ENCODE measurements at places on chromosomes 2 and 18. TPM values are rescaled to one million over a fixed set of nuclear protein-coding genes. Genes with fewer than 3 reads are reported as not detected.

The C1QL2 gene
- total RNA-seq: not detected

GRCh38 chr2:122368576-122369243, 613.3 kb downstream of the TSN start:
- no peak overlapping the region for H3K4me3 ChIP-seq
- no peaks in the 10 kb centered on the region for H3K4me1 ChIP-seq
- H3K27me3 ChIP-seq: no peaks in the 10 kb centered on the region
- no peak overlapping the region for H3K27ac ChIP-seq

- DNase-seq: peak; percentile 76
- no peaks in the 10 kb centered on the region for H3K36me3 ChIP-seq
- H3K4me1 ChIP-seq: peaks cover 54% of the 10 kb centered on the region
- no peaks in the 10 kb centered on the region for H3K27me3 ChIP-seq
Observed at GRCh38 chr2:203867561-203868200, at the start of gene CTLA4. Gene CTLA4, plus strand, starts transcription at chr2:203867771. Its CDS starts 172 bp downstream, at chr2:203867943.

DNA sequence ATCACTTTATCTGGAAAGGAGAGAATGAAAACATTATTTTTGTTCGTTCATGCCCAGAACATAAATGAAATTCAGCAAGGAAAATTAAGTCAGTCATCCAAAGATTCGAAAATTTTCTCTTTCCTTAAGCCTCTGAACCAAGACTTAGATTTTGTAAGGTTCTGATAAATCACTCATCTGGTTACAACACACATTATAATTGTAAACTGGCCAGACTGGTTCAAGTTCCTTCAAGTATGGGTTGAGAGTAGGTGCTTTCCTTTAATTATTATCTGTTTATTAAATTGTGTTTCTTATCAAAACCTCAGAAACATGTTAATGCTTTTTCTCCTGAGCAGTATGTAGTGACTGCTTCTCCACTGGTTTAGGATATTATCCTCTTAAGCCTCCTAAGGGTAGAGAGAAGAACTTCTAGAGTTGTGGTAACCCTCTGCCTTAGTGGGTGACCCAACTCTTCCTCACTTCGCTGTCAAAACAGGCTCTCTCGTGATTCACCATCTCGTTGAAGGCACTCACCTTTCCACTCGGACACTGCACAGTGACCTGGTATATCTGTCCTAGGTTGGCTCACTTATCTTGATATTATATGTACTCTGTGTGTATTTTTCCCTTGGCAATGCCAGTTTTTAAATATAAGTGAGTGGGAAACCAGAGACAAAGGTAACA, 325.9 kb downstream of the PAX3 start:
- DNase-seq: no peak
- H3K36me3 ChIP-seq: no peaks in the 10 kb centered on the region
- H3K4me1 ChIP-seq: no peaks in the 10 kb centered on the region

DNA sequence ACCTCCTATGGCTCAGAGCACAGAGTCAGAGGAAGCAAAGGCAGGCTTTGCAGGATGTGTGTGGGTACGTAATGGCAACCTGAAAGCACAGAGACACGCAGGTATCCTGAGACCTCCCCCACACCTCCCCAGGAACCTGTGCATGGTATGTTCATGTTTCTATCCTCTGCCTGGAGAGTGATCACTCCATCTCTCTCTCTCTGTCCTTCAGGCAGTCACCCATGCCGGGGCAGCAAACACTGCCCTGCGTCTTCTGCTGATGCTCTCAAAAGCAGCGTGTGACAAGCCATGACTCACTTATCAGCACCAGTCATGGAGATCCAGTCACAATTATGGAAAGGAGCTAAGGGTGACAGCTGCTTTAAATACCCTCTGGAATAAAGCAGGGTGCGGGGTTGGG, 52.7 kb downstream of the PDCL3 start:
- H3K4me3 ChIP-seq: no peak overlapping the region
- H3K27ac ChIP-seq: no peak overlapping the region
- no peaks in the 10 kb centered on the region for H3K27me3 ChIP-seq
- no peaks in the 10 kb centered on the region for H3K36me3 ChIP-seq
- peaks cover 2% of the 10 kb centered on the region for H3K4me1 ChIP-seq
- DNase-seq: no peak

- H3K4me3 ChIP-seq: no peak overlapping the region
- peaks cover 2% of the 10 kb centered on the region for H3K4me1 ChIP-seq
Observed at GRCh38 chr2:109514857-109515256, 98.9 kb downstream of the SEPTIN10 start.

DNA sequence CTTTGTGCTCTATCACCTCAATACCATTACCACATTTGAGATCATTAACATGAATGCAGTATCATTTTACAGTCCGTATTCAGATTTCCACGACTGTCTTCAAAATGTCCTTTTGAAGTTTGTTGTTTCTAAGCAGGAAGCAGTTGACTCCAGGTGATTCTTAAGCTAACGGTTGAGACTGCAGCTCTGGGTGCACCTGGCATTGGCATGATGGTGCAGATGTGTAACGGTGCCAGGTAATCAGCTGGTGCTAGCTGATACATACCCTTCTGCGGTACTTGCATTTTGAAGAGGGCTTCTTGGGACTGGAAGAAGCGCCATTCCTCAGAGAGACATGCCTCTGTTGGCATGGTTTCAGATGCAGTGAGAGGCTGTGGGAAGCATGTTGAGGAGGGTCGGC, 19.5 kb downstream of the SIGLEC15 start:
- peaks cover 10% of the 10 kb centered on the region for H3K36me3 ChIP-seq
- no peak overlapping the region for H3K4me3 ChIP-seq
- no peak overlapping the region for H3K27ac ChIP-seq
- H3K4me1 ChIP-seq: no peaks in the 10 kb centered on the region
- H3K27me3 ChIP-seq: no peaks in the 10 kb centered on the region

The FAP gene
- total RNA-seq: not detected

The REG1B gene
- not detected for total RNA-seq

- DNase-seq: no peak
- no peaks in the 10 kb centered on the region for H3K4me1 ChIP-seq
- no peaks in the 10 kb centered on the region for H3K27me3 ChIP-seq
Observed at GRCh38 chr2:55120634-55121359, 70.5 kb upstream of the RTN4 start.

DNA sequence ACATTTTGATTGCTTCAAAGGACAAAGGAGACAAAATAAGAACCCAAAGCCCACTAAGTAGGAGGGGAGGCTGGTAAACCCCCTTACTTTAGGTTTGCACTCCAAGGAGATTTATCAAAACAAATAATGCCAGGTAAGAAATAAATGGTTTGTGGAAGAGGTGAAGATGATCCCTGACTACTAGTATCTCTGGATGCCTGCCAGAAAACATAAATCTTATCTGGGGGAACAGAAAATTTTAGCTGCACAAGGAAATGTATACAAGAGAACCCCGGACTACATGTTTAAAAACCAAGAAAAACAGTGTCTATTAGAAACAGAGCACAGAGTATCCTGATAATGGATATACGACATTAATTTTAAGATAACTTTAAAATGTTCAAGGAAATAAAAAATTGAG, 114.1 kb downstream of the TRABD2A start:
- H3K36me3 ChIP-seq: no peaks in the 10 kb centered on the region
- no peaks in the 10 kb centered on the region for H3K4me1 ChIP-seq
- no peak for DNase-seq
- H3K27ac ChIP-seq: no peak overlapping the region
- no peaks in the 10 kb centered on the region for H3K27me3 ChIP-seq

The TRPM8 gene
- total RNA-seq: not detected

The DYSF gene
- total RNA-seq: 4.0 TPM

DNA sequence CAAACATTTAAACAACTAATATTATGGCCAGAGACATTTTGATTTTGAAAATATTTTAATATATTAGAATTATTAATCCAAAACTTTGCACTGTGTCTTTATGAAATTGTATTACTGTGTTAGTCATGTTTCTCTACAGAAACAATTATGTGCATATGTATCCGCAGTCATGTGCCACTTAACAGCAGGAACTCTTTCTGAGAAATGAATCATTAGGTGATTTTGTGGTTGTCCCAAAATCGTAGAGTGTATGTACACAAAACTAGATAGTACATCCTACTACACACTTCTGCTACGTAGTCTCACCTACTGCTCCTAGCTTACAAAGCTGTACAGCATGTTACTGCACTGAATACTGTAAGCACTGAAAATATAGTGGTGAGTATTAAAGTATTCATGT, 479.2 kb upstream of the DSEL start:
- no peak for DNase-seq
- no peak overlapping the region for H3K27ac ChIP-seq
- no peak overlapping the region for H3K4me3 ChIP-seq
- H3K36me3 ChIP-seq: no peaks in the 10 kb centered on the region

The RND3 gene
- not detected for total RNA-seq

- DNase-seq: no peak
- H3K4me1 ChIP-seq: peaks cover 6% of the 10 kb centered on the region
- H3K27me3 ChIP-seq: no peaks in the 10 kb centered on the region
- H3K36me3 ChIP-seq: no peaks in the 10 kb centered on the region
Observed at GRCh38 chr18:58887613-58887963, 22.9 kb downstream of the ZNF532 start.

DNA sequence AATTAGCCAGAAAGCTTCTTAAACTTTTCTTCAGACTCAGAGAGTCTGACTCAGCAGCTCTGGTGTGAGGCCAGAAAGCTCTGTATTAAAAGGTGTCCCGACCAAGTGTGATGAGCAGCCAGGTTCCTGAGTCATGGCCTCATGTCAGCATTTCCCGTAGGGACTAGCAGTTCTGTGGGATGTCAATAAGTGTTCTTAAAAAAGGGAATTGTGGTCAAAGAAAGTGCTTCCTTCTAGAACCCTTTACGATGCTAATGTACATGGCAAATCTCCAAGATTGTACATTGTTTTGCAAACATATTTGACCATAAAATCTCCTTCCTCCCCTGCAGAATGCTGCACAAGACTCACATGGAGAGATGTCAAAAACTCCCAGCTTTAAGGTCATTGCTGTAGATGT, 80.1 kb downstream of the PLA2R1 start:
- DNase-seq: no peak
- H3K4me3 ChIP-seq: no peak overlapping the region
- H3K27ac ChIP-seq: no peak overlapping the region
- H3K36me3 ChIP-seq: no peaks in the 10 kb centered on the region
- H3K27me3 ChIP-seq: no peaks in the 10 kb centered on the region

DNA sequence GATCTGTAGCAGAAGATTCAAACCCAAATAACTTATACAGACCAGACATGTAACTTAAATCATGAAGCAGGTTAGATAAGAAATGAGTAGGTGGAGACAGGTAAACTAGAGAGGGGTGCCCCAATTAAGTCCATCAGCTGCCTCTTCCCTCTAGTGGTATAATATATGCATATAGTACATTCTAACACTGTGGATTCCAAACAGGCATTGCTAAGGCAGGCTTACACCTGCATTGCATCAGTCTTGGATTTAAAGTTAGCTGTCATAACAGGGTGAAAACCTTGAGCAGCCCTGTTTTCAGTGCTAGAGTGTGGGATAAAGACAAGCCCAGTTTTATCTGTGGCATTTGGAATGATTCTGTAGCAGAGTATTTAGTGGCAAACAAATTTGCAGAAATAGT, 63.4 kb downstream of the NYAP2 start:
- H3K27ac ChIP-seq: no peak overlapping the region
- no peaks in the 10 kb centered on the region for H3K27me3 ChIP-seq
- DNase-seq: no peak
- H3K4me3 ChIP-seq: no peak overlapping the region
- H3K4me1 ChIP-seq: peaks cover 7% of the 10 kb centered on the region

- H3K27me3 ChIP-seq: no peaks in the 10 kb centered on the region
- H3K27ac ChIP-seq: no peak overlapping the region
- no peak for DNase-seq
- no peak overlapping the region for H3K4me3 ChIP-seq
- no peaks in the 10 kb centered on the region for H3K4me1 ChIP-seq
- no peaks in the 10 kb centered on the region for H3K36me3 ChIP-seq
Observed at GRCh38 chr18:64991102-64991501, 759.7 kb upstream of the CDH7 start.
